ENCODE measurements at places on chromosomes 7 and 10. TPM values are rescaled to one million over a fixed set of nuclear protein-coding genes. Genes with fewer than 3 reads are reported as not detected.

Gene HBP1
- 41.1 TPM for total RNA-seq

Gene PNLIP
- not detected for total RNA-seq

Gene PTPRN2
- 0.79 TPM for total RNA-seq

Gene ADIRF
- not detected for total RNA-seq

Gene ABCC2
- total RNA-seq: 1.3 TPM

Gene STOX1
- 0.41 TPM for total RNA-seq

Gene SP8
- not detected for total RNA-seq

Gene KDM7A
- total RNA-seq: 28.1 TPM

Gene SLC18A2
- 0.12 TPM for total RNA-seq

Gene MRM2
- 31.7 TPM for total RNA-seq

Gene ADRA2A
- 0.07 TPM for total RNA-seq

Gene ALOX5
- total RNA-seq: 4.0 TPM

Gene PWWP2B
- total RNA-seq: 5.2 TPM

Gene DPYSL4
- 4.8 TPM for total RNA-seq

Gene TMEM196
- not detected for total RNA-seq

Gene AZGP1
- total RNA-seq: not detected

GRCh38 chr10:132273304-132273944, 34.3 kb downstream of the STK32C start:
- DNase-seq: no peak

GRCh38 chr7:101081432-101081831, 3.8 kb upstream of the TRIM56 start:
- DNase-seq: no peak

GRCh38 chr10:71746344-71747037, 26.8 kb downstream of the VSIR start:
- no peak for DNase-seq

- DNase-seq: no peak
These were observed 120.7 kb downstream of the CXCL12 start for GRCh38 chr10:44264244-44264643.

DNA sequence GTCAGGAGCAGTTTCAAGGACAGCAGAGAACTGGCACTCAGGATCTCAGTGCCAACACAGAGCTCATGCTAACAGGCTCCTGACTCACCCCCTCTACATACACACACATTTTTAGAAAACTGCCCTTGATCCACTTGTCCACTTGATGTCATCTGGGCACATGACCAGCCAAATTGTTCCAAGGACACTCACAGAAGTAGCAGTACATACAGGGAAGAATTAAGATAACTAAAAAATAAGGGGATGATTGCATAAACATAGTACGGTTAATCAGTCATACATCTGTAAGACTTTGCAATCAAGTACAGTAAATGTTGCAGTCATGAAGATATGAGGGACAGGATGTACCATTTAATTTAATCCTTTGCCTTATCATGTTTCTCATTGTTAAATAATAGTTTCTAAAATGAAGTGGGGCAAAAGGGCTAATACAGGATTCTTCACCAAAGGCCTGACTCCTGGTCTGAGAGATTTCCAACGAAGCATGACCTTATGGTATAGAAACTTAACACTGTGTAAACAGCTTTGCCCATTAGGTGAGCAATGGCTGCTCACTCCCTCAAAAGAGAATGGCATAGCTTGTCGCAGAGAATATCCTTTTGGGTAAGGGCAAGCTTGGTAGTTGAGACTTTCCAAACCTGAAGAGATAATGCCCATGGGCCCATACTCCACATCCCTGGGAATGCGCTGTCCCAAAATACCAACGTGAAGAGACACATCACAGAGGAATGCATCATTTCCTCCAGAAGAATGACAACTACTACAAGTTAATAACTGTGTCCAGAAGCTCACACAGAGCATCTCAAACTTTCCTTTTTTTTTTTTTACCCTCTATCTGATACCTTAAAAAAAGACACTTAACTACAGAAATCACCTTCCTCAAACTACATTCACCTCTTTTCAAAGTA, 94.1 kb downstream of the ARMH3 start:
- no peak for DNase-seq

GRCh38 chr10:62665771-62666170, 138.7 kb upstream of the ADO start:
- DNase-seq: no peak

GRCh38 chr7:69412331-69413146, 185.7 kb upstream of the AUTS2 start:
- peak; percentile 23 for DNase-seq

GRCh38 chr10:121069061-121069850, 218.1 kb downstream of the WDR11 start:
- DNase-seq: no peak

GRCh38 chr7:20596653-20597052, 18.8 kb upstream of the ABCB5 start:
- no peak for DNase-seq

- DNase-seq: no peak
These were observed 119.5 kb downstream of the RNF216 start for GRCh38 chr7:5661942-5662341.

- no peak for DNase-seq
These were observed 175.0 kb downstream of the OTUD1 start for GRCh38 chr10:23613900-23614299.

- no peak for DNase-seq
These were observed 396.0 kb downstream of the PHF14 start for GRCh38 chr7:11369696-11370095.

GRCh38 chr10:101042667-101043362, 11.8 kb downstream of the SFXN3 start:
- peak; percentile 95 for DNase-seq

DNA sequence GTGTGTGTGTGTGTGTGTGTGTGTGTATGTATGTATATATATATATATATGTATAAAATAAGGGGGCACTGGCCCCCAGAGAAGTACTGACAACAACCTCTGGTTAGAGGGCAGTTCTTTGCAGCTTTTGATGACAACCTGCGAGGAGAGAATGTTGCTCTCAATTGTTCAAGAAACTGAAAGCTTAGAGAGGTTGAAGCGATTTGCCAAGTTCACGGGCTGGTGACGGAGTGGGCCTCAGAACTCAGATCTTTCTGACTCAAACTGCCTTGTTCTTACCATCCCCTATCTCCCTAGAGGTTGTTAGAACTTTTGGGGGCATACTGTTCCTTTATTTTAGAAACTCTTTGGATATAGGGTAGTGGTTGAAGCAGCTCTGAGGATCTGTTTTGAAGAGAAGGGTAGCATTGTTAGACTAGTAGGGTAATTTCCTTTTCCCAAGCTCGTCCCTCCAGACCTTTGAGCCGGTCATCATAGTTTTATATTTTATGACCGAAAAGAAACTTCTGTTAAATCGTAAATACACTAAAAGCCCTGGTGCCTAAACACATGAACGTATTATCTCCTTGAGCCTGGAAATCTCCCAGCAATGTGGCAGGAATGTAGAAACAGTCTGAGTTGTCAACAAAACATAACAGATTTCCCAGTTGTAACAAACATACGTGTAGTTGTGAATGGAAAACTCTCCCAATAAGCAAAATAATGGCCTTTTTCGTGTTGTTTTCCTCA, 541.7 kb upstream of the GALNT17 start:
- no peak for DNase-seq

DNA sequence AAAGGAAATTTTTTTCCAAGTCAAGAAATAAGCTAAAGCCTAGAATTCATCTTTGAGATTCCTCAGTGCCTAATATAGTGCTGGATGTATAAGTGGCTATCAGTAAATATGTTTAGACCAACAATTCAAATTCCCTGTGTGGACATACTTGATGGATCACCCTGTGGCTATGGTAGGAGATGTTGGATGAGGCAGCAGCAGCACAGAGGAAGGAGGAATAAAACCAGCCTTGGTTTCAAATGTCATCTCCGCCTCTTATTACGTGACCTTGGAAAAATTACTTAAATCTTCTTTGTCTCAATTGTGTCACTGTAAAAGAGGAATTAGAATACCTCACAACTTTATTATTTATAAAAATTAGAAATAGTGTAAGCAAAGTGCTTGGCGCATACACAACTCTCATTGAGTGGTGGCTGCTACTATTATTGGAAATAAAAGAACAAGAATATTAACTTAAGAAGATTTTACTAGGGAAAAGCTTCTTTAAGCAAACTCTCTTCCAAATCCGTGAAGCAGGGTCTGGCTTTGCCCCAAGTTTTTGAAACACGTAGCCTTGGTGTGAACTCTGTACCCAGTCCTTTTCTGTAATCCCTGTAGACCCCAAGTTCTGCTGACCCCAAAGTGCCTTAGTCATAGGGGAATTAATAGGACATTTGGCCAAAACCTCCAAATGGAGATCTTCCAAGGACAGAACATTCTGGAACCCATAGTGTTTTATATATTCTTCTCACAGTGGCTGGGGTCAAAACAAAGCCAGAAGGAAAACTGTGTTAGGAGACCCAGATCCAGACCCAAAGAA, 283.8 kb downstream of the PTEN start:
- DNase-seq: no peak

- DNase-seq: no peak
These were observed 195.5 kb downstream of the CELF2 start for GRCh38 chr10:11213137-11213536.

DNA sequence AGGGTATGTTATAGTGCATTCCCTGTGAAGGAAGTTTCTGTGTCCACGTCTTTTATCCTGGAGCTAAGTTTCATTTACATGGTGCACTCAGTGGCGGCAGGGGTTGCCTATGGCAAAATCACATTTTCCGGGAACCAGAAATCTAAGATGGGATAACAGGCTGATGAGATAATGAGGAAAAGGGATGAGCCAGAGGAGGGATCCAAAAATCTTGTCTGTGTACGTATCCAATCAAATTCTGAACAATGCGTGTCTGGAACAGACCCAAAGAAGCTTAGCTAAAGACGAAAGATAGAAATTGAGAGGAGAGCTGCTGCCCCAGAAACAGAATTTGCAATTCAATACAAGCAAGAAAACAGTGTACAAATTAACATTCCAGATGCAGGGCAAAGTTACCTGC, 16.1 kb downstream of the LANCL2 start:
- no peak for DNase-seq

DNA sequence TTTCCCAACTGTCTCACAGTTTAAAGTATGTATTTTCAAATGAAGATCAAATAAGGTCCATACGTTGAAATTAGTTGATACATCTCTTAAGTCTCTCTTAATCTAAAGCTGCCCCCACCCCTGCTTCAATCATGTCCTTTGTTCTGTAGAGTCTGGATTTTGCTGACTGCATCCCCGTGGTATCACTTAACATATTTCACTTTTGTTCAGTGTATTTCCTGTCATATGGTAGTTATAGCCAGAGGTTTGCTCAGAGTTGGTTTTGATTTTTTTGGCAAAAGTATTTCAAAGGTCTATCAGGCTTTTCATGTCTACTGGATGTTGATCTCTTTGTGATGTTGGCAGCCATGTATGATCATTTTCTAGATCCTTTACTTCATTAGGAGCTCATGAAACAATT, 54.4 kb upstream of the ARID5B start:
- DNase-seq: no peak

- DNase-seq: no peak
These were observed 171.2 kb downstream of the ZNF365 start for GRCh38 chr10:62545160-62546066.

GRCh38 chr10:63416376-63416775, 49.4 kb downstream of the JMJD1C start:
- no peak for DNase-seq

DNA sequence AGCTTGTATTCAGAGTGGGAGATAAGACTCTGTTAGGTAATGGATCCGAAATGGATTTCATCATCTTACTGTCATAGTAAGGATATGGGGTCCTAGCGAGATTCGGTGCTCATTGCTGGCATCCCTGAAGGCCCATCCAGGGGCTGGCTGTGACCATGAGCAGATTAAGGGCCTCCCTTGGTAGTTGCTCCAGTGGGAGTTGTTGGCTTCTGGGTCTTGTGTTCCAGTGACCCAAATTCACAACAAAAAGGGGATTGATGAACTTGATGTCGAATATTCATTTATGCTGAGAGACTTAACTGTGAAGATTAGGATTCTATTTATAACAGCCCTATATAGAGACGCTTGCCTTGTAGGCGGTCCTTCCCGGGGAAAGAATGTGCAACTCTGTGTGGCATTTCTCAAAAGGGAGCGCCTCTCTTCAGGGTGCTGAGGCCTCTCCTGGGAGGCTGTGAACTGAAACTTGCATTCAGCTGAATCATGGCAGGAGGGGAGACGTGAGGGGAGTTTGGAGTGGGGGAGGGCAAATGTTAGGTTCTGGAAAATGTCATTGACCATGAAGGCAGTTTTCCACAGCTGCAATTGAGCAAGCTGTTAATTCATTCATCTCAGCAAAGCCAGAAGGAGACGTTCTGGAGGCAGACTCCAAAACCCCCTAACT, 233.1 kb upstream of the FZD8 start:
- no peak for DNase-seq

- DNase-seq: no peak
These were observed 189.3 kb downstream of the MAD1L1 start for GRCh38 chr7:2043316-2044039.

DNA sequence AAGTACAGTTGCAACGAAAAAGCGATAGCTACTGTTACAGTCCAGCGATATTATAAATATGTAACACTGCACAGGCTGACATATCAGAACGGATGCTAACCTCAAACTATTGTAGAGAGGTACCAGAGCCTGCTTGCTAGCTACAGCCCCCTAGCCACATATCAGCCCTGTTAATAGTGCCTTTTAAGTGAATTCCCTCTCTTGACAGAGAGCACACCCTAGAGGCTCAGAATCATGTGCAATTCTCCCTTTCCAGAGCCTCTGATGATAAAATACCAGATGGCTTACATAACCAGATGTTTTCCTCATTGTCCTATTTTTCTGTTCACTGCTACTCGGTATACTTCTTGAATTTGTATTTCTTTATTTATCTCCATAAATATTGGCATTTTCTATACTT, 960.7 kb upstream of the CELF2 start:
- DNase-seq: no peak

- DNase-seq: no peak
These were observed 37.1 kb downstream of the POLL start for GRCh38 chr10:101550965-101551364.

DNA sequence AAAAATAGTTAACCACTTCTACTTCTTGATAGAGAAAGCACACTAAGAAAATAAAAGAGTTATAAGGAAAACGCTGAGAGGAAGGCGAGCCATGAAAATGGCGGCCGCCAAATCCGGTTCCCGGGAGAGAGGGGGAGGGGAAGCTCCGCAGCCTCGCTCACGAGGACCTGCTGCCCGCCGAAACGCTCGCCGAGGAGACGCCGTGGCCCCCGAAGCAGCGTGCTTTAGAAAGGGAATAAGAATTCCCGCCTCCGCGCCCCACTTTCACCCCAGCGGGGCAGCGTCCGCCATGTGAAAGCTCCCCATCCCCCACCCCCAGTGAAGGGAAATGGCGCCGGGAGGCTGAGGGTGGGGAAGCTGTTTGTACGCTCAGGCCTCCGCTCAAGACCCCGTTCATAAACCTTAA, 505 bp downstream of the HNRNPA2B1 start:
- peak; percentile 79 for DNase-seq

- no peak for DNase-seq
These were observed 337.8 kb downstream of the NRG3 start for GRCh38 chr10:82212753-82213152.

- no peak for DNase-seq
These were observed 112.7 kb downstream of the ACTR3B start for GRCh38 chr7:152872061-152872744.

GRCh38 chr7:80900583-80901576, 18.0 kb downstream of the SEMA3C start:
- DNase-seq: no peak

Data from activated T-cell treated with anti-CD3 and anti-CD28 coated beads, Interleukin-2, amount 50 U/mL, for 72 hours (primary cell).